Sigmoid colon (tissue), 7 donors: ENCODE measurements at places on chromosomes 5 and 9. TPM values are rescaled to one million over a fixed set of nuclear protein-coding genes. Genes with fewer than 3 reads are reported as not detected.
A peak's percentile ranks its signal among the peaks of the same experiment; 100 is the strongest.

DNA sequence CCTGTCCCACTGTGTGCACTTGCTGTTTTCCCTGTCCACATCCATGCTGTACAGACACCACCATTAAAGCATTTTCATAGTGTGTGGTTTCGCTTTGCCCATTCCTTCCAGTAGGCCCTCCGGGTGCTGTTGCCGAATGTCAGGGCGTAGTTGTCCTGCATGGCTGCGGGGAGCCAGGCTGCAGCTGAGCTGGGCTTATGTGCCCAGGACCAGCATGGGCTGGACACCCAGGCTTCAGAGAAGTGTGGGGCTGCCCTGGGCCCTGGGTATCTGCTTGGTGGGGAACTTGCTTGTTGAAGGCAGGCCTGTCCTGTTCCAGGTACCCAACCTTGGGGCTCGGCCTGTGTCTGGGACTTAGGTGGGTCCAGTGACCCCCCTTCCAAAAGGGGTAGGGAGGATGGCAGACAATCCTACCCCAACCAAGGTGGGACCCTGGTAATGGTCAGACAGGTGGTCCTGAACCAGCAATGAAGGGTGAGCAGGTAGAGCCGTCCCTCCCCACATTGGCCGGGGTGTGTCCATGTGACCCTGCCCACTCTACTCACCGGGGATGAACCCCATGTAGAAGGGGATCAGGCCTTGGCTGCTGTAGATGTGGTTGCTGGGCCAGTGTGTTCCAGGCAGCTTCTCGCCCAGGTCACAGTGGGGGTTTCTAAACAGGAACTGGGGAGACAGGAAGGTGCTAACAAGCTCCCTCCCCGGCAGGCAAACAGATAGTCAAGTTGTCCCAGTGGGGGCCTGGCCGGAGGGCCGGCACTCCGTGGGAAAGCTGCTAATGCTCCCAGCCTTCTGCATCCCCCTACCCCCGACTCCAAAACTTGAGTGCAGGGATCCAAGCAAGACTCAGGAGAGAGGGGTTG is 2.8 kb downstream of the TUBB4B start:
- no peak for DNase-seq

DNA sequence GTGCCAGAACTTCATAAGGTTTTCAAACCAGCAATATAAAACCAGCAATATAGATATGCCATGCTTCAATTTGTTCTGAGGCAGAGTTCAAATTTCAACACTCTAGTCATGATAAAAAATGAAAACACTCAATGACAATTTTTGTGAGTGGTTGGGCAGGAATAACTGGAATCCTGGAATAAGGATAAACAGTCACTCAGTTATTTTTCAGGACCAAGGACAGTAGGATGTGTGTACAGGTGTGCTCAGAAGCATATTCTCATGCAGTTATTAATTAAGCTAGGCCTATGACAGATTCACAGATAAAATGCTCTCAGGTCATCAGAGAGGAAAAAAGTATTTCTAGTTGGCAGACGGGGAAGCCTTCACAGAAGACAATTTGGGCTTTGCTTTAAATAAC is 117.3 kb upstream of the PPP2R2B start:
- no peak for DNase-seq

DNA sequence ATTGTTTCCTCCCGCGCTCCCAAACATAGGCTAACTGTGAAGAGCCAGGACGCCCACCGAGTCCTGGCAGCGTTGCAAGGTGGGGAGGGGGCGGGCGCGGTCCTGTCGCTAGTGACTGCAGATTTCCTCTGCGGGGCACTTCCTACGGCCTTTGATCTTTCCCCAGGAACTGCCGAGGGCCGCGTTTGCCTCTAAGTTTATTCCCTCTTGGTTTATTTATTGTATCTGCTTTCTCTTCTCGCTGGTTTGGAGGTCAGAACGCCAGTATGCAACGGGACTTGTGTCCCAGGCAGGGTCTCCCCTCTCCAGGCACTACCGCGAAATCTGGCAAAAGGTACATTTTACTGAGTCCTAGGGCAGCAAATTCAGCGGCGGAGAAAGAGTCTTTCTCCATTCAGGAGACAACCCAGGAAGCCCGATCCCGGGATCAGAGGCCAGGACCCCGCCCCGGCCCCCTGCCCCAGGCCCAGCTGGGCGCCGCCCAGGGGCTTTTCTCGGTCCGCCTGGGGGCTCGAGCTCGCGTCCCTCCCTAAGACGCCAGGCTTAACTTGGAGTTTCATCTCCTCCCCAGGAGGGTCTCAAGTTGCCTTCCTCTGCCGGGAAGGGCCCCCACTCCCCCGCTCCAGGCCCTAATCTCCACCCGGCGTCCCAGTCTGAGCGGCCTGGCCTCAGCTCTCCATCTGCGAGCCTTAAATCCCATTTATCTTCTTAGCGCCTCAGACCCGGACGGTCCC is 884 bp upstream of the EGFLAM start:
- DNase-seq = no peak

GRCh38 chr5:143041461-143041860 is 271.3 kb downstream of the ARHGAP26 start:
- no peak for DNase-seq

DNA sequence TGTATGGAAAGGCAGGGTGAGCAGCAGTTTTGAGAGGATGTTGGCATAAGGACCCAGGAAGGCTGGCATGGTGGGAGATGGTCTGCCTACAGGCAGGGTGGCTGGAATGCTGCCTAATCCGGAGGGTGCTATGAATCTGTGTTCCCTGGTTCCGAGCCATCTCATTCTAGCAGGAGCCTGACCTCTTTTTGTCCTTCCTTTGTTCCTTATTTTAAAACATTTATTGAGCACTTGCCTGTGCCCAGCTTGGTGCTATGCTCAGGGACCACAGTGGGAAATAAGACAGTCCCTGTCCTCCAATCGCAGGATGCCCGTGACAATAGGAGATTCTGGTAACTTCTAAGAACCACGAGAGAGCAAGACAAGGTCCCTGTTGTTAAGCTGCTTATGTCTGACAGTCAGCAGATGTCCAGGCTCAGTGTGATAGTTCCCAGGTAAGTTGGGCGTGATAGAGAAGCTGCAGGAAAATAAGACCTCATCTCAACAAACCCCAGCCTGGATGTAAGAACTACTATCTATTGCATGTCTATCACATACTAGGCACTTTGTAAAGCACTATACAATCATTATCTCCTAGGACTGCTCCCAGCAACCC is 9.1 kb upstream of the ZBTB34 start:
- no peak for DNase-seq

- DNase-seq = no peak
These were observed 11.8 kb upstream of the NDUFB6 start for GRCh38 chr9:32584784-32585183.

GRCh38 chr9:135326141-135326540 is 153.4 kb upstream of the PPP1R26 start:
- DNase-seq = no peak

- DNase-seq = no peak
These were observed 206.7 kb downstream of the ARRDC3 start for GRCh38 chr5:91176288-91177016.

DNA sequence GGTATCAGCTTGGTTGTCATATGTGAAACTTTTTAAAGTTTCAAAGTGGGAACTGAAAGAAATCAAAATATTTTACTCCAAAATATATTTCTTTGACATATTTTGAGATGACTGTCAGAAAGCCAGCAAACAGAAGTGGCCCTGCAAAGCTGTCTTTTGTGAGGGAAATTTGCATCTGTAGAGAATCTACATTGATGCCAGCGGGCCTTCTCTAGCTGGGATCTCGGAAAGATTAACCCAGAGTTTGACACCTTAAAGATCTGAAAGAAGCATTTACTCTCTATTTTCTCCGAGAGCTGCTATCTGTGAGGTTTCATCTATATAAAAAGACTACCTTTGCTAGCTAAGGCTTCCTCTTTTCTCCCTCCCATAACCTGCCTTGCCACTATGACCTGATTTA is 303.6 kb downstream of the FBXL17 start:
- DNase-seq = no peak

DNA sequence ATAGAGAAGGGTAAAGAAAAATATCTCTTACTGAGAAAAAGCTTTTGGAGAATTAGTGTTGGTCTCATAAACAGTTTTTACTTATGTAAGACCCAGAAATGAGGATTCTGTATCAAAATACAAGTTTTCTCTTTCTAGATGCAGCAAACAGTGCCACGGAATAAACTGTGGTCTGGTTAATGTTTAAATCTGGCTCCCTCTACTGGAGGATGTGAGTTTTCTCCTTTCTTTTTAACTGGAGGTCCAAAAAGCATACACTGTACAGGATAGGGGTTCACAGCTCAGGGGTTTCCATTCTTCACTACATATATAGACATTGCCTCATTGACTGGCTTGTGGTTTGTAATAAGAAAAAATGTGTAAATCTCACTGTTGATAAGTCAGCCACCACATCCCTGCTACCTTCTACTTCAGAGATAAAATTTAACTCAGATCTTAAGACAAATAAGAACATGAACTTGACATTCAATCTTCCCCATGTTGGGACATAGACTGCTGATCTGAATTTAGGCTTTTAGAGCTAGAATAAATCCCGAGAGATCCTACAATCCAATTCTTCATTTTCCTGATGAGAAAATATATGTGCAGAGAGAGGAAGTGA is 98.9 kb downstream of the CFAP95 start:
- DNase-seq = no peak

GRCh38 chr5:78614816-78615215 is 33.8 kb downstream of the LHFPL2 start:
- DNase-seq = no peak

DNA sequence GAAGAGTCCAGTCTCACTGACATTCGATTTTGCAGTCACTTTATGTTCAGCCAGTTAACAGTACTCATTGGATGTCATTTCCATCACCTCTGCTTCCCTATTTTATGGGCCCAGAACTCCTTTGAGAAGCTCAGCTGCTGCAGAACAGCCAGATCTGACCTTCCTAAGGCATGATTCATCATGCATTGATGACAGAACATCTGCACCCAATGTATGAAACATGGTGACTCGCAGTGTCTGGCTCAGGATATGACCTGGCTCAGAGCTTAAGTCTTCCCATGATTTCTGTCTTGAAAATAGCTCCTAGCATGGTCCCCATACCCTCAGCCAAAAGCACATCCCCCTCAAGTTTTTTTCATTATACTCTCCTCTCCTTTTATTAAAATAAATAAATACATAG is 92.6 kb upstream of the TRIM32 start:
- no peak for DNase-seq

DNA sequence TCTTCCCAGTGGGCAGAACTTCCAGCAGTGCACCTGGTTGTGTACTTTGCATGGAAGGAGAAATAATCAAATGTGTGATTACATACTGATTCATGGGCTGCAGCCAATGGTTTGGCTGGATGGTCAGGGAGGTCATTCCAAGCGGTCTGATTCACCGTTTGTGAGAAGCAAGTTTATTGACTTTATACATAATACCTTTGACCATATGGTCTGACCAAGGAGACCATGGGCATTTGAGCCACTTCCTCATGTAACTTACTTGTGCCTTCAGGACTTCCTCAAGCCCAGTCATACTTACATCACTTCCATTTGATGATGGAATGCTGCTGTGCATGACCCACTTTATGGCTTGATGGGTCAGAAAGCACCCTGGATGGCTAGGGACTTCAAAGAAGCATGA is 41.1 kb downstream of the DAP start:
- no peak for DNase-seq

DNA sequence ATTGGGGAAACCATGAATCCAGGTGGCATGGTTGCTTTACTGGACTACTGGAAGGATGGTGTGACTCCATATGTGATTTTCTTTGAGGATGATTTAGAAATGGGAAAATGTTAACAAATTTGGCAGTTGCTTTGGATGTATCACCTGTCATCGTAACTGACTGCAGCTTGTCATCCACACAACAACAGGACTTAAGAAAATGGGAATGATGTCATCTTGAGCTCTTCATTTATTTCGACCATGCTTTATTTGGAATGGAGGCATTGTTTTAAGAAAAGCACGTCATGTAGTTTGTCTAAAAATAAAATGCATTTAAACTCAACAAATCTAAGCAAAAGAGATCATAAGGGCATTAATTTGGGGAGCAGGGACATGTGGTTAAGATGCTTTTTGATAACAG is 265.0 kb downstream of the GOLPH3 start:
- no peak for DNase-seq

DNA sequence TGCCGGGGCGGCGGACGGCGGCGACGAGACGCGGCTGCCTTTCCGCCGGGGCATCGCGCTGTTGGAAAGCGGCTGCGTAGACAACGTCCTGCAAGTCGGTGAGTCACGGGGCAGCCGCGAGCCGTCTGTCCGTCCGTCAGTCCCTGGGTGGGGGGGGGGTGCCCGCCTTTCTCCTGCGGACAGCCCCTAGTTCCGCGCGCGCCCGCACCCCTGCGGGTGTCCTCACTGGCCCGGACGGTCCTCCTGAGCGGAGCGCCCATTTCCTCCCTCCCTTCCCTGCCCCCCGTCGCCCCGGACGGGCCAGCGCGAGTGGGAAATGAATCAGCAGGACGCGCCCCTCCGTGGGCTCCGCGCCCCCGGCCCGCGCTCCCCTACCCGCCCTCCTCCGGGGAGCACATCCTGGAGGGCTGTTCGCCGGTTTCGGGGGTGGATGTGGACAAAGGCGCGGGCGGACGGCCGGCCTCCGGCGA is 828 bp downstream of the ZSWIM6 start:
- DNase-seq = peak; percentile 84

DNA sequence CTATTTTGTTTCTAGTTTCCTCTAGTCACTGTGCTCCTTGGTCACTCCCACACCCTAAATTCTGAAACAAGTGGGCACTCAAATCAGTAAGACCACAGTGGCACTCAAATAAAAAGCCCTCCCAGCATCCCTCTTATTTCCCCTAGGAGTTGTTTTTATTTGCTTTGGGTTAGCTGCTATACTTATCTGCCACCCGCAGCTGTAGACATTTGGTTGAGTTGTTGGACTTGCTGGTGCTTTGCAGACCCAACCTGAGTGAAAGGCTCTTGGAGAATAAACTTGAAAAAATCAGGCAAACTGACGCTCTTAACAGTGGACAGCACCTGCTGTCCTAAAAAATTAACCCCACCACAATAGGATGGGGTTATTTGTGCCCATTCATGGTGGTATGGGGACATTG is 203.0 kb downstream of the SPATA31A6 start:
- no peak for DNase-seq

DNA sequence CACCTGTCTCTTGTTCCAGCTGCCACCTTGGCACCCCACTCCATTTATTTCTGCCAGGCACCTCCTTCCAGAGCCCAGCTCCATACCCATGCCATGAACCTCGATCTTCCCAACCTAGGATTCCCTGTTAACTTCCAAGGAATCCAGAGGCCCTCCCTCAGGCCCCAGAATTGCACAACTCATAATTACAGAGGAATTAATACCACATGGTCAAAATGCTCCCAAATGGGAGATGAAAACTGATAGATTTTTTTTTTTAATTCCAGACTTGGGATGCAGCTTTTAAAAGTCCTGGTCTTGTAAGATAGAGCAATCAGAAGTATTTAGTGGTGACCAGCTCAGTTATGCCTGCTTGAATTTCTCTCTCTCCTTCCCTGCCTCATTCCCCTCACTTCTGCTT is 96.2 kb upstream of the CCDC112 start:
- DNase-seq = no peak

- DNase-seq = no peak
These were observed 158.0 kb downstream of the PCSK1 start for GRCh38 chr5:96275051-96275450.

UNC13B gene
- 14.6 TPM for total RNA-seq

SCGB3A2 gene
- total RNA-seq = not detected

MYMK gene
- not detected for total RNA-seq

STK32A gene
- 4.3 TPM for total RNA-seq

CLPTM1L gene
- 65.4 TPM for total RNA-seq

PCDHGA11 gene
- total RNA-seq = 6.1 TPM

SLCO4C1 gene
- total RNA-seq = not detected

CD74 gene
- total RNA-seq = 362 TPM
